ENCODE measurements at places on chromosomes 16 and 17.

DNA sequence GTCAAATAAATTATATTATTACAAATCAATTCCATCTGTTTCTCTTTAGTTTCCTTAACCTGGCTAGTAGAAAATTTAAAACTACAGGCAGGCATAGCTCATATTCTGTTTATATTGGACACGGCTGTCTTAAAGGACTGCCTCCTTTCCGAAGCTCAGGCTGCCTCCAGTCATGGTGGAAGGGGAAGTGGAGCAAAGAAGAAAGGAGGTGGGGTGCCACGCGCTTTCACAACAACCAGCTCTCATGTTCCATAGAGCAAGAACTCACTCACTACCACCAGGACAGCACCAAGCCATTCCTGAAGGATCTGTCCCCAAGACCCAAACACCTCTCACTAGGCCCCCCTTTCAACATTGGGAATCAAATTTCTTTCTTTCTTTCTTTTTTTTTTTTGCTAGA is 149.3 kb upstream of the KCNJ18 start:
- DNase-seq, result peak; percentile 39

- peak; percentile 90 for DNase-seq
Observed at GRCh38 chr17:77320044-77320440, 179.3 kb downstream of the SEC14L1 start.

DNA sequence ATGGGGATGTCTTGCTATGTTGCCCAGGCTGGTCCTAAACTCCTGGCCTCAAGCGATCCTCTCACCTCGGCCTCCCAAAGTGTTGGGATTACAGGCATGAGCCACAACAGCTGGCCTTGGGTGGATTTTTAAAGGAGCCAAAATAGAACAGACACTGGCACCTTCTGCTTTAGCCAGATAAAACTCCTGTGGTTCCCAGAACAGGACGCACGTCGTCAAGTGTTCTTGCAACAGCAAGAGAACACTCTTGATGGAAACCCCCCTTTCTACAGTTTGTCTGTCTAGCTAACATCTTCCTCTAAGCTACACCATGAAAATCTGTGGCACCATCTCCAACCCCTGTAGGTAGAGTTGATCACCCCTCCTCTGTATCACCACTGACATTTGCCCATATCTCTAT is 122.6 kb downstream of the NPIPB5 start:
- no peak for DNase-seq

- no peak for DNase-seq
Observed at GRCh38 chr16:73499276-73499675, 451.3 kb upstream of the ZFHX3 start.

GRCh38 chr16:1781254-1781653 is 1.1 kb downstream of the SPSB3 start:
- no peak for DNase-seq

GRCh38 chr16:85757341-85757822 is 6.5 kb upstream of the C16orf74 start:
- peak; percentile 80 for DNase-seq

GRCh38 chr16:4762205-4762604 is 4.8 kb downstream of the ZNF500 start:
- no peak for DNase-seq

DNA sequence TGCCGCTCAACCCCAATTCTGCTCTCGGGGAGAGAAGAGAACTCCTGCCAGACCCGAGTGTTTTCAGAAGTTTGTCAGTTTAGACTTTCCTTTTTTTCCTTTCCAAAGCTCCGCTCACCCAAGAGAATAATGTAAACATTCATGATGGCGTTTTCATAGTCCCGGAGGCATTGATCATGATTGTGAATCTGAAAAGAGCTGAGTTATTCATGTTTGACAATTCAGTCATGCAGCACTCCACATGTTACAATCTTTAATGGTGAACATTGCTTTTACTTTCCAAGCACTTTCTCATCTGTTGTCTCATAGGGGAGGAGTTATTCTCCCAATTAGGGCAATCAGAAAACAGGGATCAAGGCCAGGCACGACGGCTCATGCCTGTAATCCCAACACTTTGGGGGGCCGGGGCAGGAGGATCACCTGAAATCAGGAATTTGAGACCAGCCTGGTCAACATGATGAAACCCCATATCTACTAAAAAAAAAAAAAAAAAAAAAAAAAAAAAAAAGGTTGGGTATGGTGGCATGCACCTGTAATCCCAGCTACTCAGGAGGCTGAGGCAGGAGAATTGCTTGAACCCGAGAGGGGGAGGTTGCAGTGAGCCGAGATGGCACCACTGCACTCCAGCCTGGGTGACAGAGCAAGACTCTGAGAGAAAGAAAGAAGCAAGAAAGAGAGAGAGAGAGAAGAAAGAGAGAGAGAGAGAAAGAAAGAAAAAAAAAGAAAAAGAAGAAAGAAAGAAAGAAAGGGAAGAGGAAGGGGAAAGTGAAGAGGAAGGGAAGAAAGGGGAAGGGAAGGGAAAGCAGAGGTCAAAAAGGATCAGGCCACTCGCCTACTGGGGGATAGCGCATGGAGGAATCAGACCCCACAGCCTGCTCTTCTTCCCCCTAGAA is 70.0 kb upstream of the TNRC6C start:
- DNase-seq, result peak; percentile 20

DNA sequence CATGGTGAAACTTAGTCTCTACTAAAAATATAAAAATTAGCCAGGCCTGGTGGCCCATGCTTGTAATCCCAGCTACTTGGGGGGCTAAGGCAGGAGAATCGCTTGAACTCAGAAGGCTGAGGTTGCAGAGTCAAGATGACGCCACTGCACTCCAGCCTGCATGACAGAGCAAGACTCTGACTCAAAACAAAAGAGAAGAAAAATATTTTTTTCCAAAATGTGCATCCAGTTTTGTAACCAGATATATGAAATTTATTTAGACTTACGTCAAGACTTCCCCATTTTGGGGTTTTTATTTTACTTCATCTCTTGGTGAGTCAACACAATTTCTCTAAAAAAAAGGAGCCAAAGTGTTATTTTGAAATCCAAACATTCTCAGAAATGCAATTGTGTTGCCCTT is 5.5 kb upstream of the TM4SF5 start:
- DNase-seq, result no peak

Measured in fibroblast of mammary gland (primary cell).